ENCODE measurements at places on chromosomes 12 and 14. TPM values are rescaled to one million over a fixed set of nuclear protein-coding genes. Genes with fewer than 3 reads are reported as not detected.

HSPA2 gene
- 36.6 TPM for total RNA-seq

SERPINA4 gene
- total RNA-seq: 0.07 TPM

TOGARAM1 gene
- total RNA-seq: 9.9 TPM

GLS2 gene
- 0.27 TPM for total RNA-seq

MSRB3 gene
- total RNA-seq: 21.0 TPM

SLC5A8 gene
- total RNA-seq: not detected

STX2 gene
- total RNA-seq: 24.8 TPM

ACSM4 gene
- not detected for total RNA-seq

ADAM20 gene
- total RNA-seq: not detected

PIP4K2C gene
- total RNA-seq: 43.9 TPM

DACT1 gene
- total RNA-seq: 0.44 TPM

CD27 gene
- not detected for total RNA-seq

ETFBKMT gene
- total RNA-seq: 0.75 TPM

PIK3C2G gene
- not detected for total RNA-seq

SIX1 gene
- total RNA-seq: 6.2 TPM

SOS2 gene
- total RNA-seq: 7.4 TPM

PCNX4 gene
- total RNA-seq: 28.5 TPM

Measured in A549 treated with GW870086 at 1 μM for 4 hours (cell line).